ENCODE measurements at places on chromosomes 1 and 21. TPM values are rescaled to one million over a fixed set of nuclear protein-coding genes. Genes with fewer than 3 reads are reported as not detected.

Gene SLC2A5
- 345 TPM for total RNA-seq

Gene RNU1-2
- under 0.01 TPM for total RNA-seq

Gene AADACL3
- not detected for total RNA-seq

Gene ACKR1
- 19.7 TPM for total RNA-seq

Gene THEMIS2
- 8.1 TPM for total RNA-seq

Gene SPATA17
- total RNA-seq: not detected

GRCh38 chr1:227898502-227899140 is 49.1 kb downstream of the WNT9A start:
- DNase-seq: peak; percentile 35

DNA sequence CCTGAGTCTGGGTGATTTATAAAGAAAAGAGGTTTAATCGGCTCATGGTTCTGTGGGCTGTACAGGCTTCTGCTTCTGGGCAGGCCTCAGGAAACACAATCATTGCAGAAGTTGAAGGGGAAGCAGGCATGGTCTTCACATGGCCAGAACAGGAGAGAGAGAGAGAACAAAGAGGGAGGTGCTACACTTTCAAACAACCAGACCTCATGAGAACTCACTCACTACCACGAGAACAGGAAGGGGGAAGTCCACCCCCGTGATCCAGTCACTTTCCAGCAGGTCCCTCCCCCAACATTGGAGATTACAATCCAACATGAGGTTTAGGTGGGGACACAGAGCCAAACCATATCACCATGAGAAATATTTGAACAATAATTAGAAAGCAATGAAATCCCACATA is 222.9 kb downstream of the FAM72C start:
- no peak for DNase-seq

- DNase-seq: no peak
These were observed 63.4 kb upstream of the CSF1 start for GRCh38 chr1:109847251-109847650.

GRCh38 chr1:19311503-19311930 is 427 bp downstream of the AKR7A2 start:
- no peak for DNase-seq

GRCh38 chr1:183289051-183289496 is 103.0 kb downstream of the LAMC2 start:
- DNase-seq: no peak

DNA sequence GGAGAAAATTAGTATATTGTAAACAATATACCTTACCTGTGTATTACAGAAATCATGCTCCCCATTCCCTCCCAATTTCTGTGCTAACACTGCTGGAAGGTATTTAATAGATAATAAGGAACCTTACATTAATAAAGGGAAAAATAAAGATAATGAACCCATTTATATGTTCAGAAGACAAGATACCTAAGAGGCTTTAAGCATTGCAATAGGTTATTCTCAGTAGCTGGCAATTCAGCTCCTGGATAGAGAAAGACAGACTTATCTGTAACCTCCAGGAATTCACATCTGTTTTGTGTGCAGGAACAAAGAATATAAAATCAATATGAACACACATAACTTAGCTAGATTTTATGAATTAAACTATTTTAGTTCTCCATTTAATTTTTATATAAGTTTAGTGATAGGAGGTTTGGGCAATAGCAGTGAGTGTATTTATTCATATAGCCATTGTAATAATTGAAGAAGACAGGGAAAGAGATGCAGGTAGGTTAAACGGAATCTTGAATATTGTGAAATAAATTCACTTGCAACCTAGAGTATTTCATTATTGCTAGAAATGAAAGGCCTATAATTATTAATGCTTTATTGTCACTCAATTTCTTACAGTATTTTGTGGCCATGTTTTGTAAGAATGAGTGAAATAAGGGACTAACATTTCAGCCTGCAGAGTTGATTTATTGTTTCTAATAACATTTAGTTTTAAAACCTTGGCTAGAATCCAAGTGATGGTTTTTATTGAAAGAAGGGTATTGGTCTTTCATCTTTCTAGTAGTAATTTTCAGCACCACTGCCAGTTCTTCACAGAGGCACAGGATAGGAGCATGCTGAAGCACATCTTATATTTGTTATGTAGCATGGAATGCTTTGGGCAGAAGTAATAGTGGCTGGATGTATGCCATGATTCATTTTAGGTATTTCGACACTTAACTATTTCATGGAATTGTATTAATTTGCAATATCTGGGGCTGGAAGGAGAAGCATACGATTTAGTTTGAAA is 1.5 kb downstream of the XPR1 start:
- DNase-seq: no peak

Measured in Peyer's patch (tissue), 4 donors.